ENCODE measurements at places on chromosomes 6 and 20. TPM values are rescaled to one million over a fixed set of nuclear protein-coding genes. Genes with fewer than 3 reads are reported as not detected.
A peak's percentile ranks its signal among the peaks of the same experiment; 100 is the strongest.

DNA sequence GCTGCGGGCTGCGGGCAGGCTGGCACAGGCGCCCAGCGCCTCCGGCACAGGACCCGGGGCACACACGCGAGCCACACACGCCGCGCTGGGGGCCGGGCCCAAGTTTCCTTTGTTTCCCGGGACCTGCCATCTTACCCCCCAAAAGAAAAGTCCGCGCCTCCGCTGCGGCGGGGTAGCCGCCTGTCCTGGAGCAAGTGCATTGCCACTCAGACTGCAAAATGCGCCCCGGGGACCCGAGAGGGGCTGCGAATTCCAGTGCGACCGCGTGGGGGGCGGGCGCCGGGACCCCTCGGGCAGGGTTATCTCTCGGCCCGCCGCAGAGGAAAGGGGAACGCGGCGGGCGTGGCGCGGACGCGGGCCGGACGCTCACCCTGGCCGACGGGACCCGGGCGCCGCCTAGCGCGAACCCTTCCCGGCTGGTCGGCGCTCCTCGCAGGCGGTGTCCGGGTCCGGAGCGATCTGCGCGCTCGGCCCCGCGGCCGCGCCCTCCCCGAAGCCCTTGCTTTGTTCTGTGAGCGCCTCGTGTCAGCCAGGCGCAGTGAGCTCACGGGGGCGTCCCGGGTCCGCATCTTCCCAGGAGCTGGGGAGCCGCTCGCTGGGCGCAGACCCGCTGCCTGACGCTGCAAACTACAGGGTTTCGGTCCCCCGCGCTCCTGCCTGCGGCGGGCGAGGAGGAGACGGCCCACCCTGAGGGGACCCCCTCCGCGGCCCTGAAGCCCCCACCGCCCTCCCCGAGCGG is 639 bp upstream of the CD24 start:
- H3K4me3 ChIP-seq, result peak overlapping the region; percentile 55
- H3K27me3 ChIP-seq, result peaks cover 68% of the 10 kb centered on the region
- peaks cover 5% of the 10 kb centered on the region for H3K4me1 ChIP-seq
- no peak for DNase-seq
- no peaks in the 10 kb centered on the region for H3K36me3 ChIP-seq
- H3K27ac ChIP-seq, result no peak overlapping the region

HLA-DQB1 gene
- total RNA-seq, result not detected

WDR27 gene
- 37.0 TPM for total RNA-seq

SLC13A3 gene
- 2.1 TPM for total RNA-seq

- H3K27ac ChIP-seq, result no peak overlapping the region
- peaks cover 5% of the 10 kb centered on the region for H3K4me1 ChIP-seq
- peaks cover 3% of the 10 kb centered on the region for H3K27me3 ChIP-seq
- no peak overlapping the region for H3K4me3 ChIP-seq
- DNase-seq, result no peak
Measured at GRCh38 chr6:22298475-22298890, 1.6 kb upstream of the PRL start.

ATP6V1G2 gene
- total RNA-seq, result 8.8 TPM

DNA sequence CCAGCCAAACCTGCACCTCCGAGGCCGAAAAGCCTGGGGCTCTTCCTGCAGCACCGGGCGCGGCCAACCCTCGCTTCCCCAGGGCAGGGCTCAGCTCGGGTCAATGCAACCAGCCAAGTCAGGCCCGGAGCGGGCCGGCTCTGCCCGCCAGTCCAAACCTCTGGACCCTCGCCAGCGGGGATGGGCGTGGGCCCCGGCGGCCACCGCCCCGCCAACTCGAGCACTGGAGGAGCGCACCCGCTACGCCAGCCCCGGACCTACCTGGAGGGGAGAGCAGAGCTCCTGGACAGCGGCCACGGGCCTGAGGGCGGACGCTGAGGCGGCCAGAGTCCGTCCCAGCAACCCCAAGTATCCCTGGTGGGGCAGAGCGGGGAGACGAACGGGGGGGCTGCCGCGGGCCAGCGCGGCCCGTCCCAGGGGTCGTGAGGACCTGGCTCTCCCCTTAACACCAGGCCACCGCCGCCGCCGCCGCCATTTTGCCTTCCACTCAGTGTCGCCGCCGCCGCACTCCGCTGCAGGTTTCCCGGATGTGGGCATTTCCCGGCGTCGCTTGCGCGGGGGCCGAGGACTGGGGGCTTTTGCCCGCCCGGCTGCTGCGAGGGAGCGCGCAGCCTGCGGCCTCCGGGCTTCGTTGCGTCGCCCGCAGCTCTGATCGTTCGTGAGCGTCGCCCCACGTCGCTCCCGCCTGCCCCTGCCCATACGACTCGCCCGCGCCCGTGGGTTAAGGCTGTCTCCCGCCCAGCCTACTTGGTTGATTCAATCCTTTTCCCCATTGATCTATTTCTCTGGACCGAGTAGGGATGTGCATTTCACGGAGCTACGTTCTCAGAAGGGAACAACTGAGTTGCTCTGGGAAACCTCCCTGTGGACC is at the start of gene LATS1:
Gene LATS1 (minus strand): TSS at position 514 of the 871 bp plus-strand sequence. CDS start 15,975 bp downstream, outside the sequence.
- no peaks in the 10 kb centered on the region for H3K36me3 ChIP-seq
- peak; percentile 96 for DNase-seq
- H3K4me3 ChIP-seq, result peak within 1 kb of the TSS; percentile 96
- H3K27ac ChIP-seq, result peak within 1 kb of the TSS; percentile 99
- no peaks in the 10 kb centered on the region for H3K27me3 ChIP-seq
- peaks cover 27% of the 10 kb centered on the region for H3K4me1 ChIP-seq

- no peak overlapping the region for H3K27ac ChIP-seq
- no peak for DNase-seq
- peaks cover 7% of the 10 kb centered on the region for H3K27me3 ChIP-seq
- no peaks in the 10 kb centered on the region for H3K4me1 ChIP-seq
Measured at GRCh38 chr6:153553627-153554026, 422.5 kb upstream of the RGS17 start.

DNA sequence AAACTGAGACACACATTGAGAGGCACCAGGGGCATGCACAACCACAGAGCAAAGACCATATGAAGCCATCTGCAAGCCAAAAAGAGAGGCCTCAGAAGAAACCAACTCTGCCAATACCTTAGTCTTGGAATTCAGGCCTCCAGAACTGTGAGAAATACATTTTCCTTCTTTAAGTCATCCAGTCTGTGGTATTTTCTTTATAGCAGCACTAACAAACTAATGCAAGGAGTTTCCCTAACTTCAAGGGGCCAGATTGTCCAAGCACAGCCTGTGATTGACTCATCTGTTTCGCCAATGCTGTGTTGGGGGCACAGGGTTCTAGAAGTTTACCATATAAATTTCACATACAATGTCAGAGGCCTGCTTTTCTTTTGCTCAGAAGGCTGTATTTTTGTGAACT is 364.6 kb downstream of the GJA1 start:
- H3K4me3 ChIP-seq, result no peak overlapping the region
- H3K36me3 ChIP-seq, result peaks cover 6% of the 10 kb centered on the region
- no peak overlapping the region for H3K27ac ChIP-seq
- no peak for DNase-seq
- H3K4me1 ChIP-seq, result peaks cover 6% of the 10 kb centered on the region
- no peaks in the 10 kb centered on the region for H3K27me3 ChIP-seq

DNA sequence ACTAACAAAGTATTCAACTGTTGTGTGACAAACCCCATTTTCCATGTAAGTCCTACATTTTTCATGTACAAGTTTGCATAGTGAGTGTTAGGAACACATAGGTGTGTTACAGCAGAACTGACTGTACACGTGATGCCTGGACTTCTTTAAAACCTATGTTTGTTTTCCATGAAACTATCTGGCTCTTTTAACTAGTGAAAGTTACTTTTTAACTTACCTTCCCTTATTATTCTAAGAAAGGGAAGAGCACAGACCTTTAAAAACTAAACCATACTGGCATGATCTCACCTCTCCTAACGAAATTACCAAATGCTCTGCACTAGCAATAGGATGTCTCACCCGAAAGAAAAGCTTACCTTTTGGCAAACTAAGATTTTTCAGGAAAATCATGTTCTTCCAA is 87.8 kb downstream of the CENPW start:
- H3K27me3 ChIP-seq, result peaks cover 4% of the 10 kb centered on the region
- H3K4me1 ChIP-seq, result no peaks in the 10 kb centered on the region
- no peak overlapping the region for H3K27ac ChIP-seq
- no peaks in the 10 kb centered on the region for H3K36me3 ChIP-seq
- no peak for DNase-seq

GRCh38 chr6:89432875-89433251 is at the start of gene ANKRD6:
ANKRD6 (plus strand) TSS chr6:89433152; CDS start chr6:89566977, 133,825 bp downstream.
- peaks cover 17% of the 10 kb centered on the region for H3K4me1 ChIP-seq
- peaks cover 27% of the 10 kb centered on the region for H3K27me3 ChIP-seq
- peak within 1 kb of the TSS; percentile 74 for H3K4me3 ChIP-seq
- no peaks in the 10 kb centered on the region for H3K36me3 ChIP-seq
- DNase-seq, result peak; percentile 93

GRCh38 chr6:6007366-6008088 is 802 bp upstream of the NRN1 start:
- peaks cover 44% of the 10 kb centered on the region for H3K4me1 ChIP-seq
- H3K27me3 ChIP-seq, result peaks cover 84% of the 10 kb centered on the region
- no peak overlapping the region for H3K27ac ChIP-seq

- peak overlapping the region; percentile 70 for H3K4me3 ChIP-seq
- peaks cover 35% of the 10 kb centered on the region for H3K4me1 ChIP-seq
- H3K36me3 ChIP-seq, result no peaks in the 10 kb centered on the region
Measured at GRCh38 chr20:53622247-53623133, 28.9 kb upstream of the ZNF217 start.

SYCP2 gene
- total RNA-seq, result 2.1 TPM

GRCh38 chr6:151690768-151691562 is 116.5 kb upstream of the ESR1 start:
- no peak overlapping the region for H3K4me3 ChIP-seq
- H3K27me3 ChIP-seq, result peaks cover 3% of the 10 kb centered on the region
- H3K36me3 ChIP-seq, result no peaks in the 10 kb centered on the region
- H3K4me1 ChIP-seq, result no peaks in the 10 kb centered on the region

SPDEF gene
- total RNA-seq, result not detected

TAF8 gene
- 29.2 TPM for total RNA-seq

LY6G6C gene
- not detected for total RNA-seq

DNA sequence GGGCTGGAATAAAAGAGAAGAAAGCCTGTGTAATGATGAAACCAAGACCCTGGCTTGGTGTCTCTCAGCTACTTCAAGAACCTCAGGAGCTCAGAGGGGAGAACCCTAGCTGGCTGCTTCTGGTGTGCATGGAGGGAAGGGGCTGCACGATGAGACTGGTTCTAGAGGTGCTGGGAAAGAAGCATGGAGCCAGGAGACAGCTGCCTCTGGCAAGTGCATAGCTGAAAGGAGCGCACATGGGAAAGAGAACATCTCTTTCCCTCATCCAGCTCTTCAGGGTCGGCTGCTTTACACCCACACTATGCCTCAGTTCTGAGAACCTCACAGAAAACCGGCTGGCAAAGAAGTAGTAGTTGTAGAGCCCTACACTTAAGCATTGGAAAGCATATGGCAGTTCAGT is 139.5 kb downstream of the QKI start:
- DNase-seq, result no peak
- H3K27me3 ChIP-seq, result no peaks in the 10 kb centered on the region
- H3K27ac ChIP-seq, result no peak overlapping the region
- H3K4me1 ChIP-seq, result peaks cover 10% of the 10 kb centered on the region
- peaks cover 61% of the 10 kb centered on the region for H3K36me3 ChIP-seq
- no peak overlapping the region for H3K4me3 ChIP-seq

OR12D3 gene
- total RNA-seq, result not detected

- peak overlapping the region; percentile 82 for H3K4me3 ChIP-seq
- peaks cover 19% of the 10 kb centered on the region for H3K36me3 ChIP-seq
- H3K27ac ChIP-seq, result no peak overlapping the region
- peaks cover 23% of the 10 kb centered on the region for H3K4me1 ChIP-seq
Measured at GRCh38 chr6:43367245-43367984, 2.0 kb downstream of the ZNF318 start.

HRH3 gene
- not detected for total RNA-seq

GRCh38 chr6:136764517-136764993 is 27.7 kb downstream of the MAP3K5 start:
- H3K4me1 ChIP-seq, result peaks cover 17% of the 10 kb centered on the region
- DNase-seq, result no peak
- H3K4me3 ChIP-seq, result no peak overlapping the region
- no peaks in the 10 kb centered on the region for H3K27me3 ChIP-seq

- DNase-seq, result peak; percentile 51
- H3K36me3 ChIP-seq, result no peaks in the 10 kb centered on the region
- no peak overlapping the region for H3K27ac ChIP-seq
Measured at GRCh38 chr6:43977404-43978111, 149.7 kb downstream of the MRPL14 start.

GRCh38 chr20:35661908-35662307 is 2.8 kb downstream of the CPNE1 start:
- peak overlapping the region; percentile 99 for H3K27ac ChIP-seq
- no peaks in the 10 kb centered on the region for H3K27me3 ChIP-seq
- H3K36me3 ChIP-seq, result peaks cover 1% of the 10 kb centered on the region
- H3K4me1 ChIP-seq, result peaks cover 63% of the 10 kb centered on the region
- no peak for DNase-seq

GRCh38 chr6:33700391-33701050 is 11.0 kb downstream of the UQCC2 start:
- H3K36me3 ChIP-seq, result peaks cover 14% of the 10 kb centered on the region
- no peaks in the 10 kb centered on the region for H3K27me3 ChIP-seq
- no peak overlapping the region for H3K4me3 ChIP-seq
- no peak overlapping the region for H3K27ac ChIP-seq
- DNase-seq, result no peak

DNA sequence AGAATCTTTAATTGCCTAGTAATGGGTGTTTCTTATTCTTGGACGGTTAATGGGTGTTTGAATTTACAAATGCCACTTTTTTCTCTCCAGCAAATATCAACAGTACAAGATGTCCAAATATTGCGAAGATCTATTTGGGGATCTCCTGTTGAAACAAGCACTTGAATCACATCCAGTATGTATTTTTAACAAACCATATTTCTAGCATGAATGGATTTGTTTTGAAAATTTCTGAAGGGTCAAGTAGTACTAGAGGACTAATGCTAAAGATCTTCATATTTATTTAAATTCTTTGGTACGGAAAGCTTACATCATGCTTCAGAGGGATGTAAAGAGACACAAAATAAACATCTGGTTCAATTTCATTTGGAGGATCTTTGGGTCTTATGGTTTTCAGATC is 123.9 kb upstream of the LAMP5 start:
- peaks cover 2% of the 10 kb centered on the region for H3K36me3 ChIP-seq
- H3K4me1 ChIP-seq, result peaks cover 15% of the 10 kb centered on the region
- DNase-seq, result no peak
- no peaks in the 10 kb centered on the region for H3K27me3 ChIP-seq
- H3K27ac ChIP-seq, result no peak overlapping the region

DNA sequence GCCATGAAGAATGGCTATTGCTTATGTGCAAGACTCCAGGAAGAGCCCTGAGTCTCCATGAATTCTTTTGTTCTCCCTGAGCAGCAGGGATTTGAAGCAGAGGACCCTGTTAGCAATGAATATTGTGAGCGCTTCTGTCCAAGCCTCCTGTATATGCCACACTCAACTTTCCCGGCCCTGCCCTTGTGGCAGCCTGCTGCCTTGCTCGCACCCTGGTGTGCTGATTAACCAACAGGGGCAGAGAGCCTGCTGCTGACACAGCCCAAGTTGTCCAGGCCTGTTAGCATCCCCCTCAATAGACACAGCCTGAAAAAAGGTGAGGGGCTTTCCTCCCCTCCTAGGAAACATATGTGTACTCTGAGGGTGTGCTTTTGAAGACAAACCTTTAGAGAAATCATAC is 131.4 kb downstream of the BMP2 start:
- H3K4me3 ChIP-seq, result no peak overlapping the region
- no peak for DNase-seq
- H3K4me1 ChIP-seq, result no peaks in the 10 kb centered on the region

All from osteocyte (in vitro differentiated cells).